Colonic mucosa (tissue), 4 donors: ENCODE measurements at places on chromosomes 3 and 15. TPM values are rescaled to one million over a fixed set of nuclear protein-coding genes. Genes with fewer than 3 reads are reported as not detected.

- H3K4me1 ChIP-seq, result no peaks in the 10 kb centered on the region
- H3K4me3 ChIP-seq, result no peak overlapping the region
- DNase-seq, result no peak
- no peaks in the 10 kb centered on the region for H3K27me3 ChIP-seq
- no peak overlapping the region for H3K27ac ChIP-seq
Observed at GRCh38 chr3:52030714-52031310, 25.6 kb downstream of the DUSP7 start.

- H3K4me3 ChIP-seq, result no peak overlapping the region
- no peaks in the 10 kb centered on the region for H3K4me1 ChIP-seq
- H3K36me3 ChIP-seq, result no peaks in the 10 kb centered on the region
- DNase-seq, result no peak
- no peak overlapping the region for H3K27ac ChIP-seq
Observed at GRCh38 chr3:126526668-126527005, 2.7 kb downstream of the CHST13 start.

Gene FBXL22
- total RNA-seq, result 4.4 TPM

Gene CCR8
- 0.29 TPM for total RNA-seq

Gene SAMD7
- not detected for total RNA-seq

DNA sequence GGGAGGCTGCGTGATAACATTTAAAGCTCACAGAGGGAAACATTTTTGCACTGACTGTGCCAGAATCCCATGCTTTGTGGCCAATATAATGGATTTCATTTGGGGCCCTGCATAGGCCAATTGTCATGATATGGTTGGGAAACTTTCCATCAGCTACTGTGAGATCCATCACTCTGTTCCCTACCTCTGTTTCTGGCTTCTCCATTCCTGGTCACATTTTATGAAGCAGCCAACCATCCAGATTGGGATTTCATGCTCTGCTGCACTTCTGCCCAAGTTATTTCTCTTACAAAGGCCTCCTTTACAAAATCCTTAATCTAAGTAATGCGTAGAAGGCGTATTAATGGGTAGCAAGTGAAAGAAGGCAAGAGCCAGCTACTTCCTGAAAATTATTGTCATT lies 221.1 kb downstream of the LRTM1 start:
- no peak for DNase-seq
- no peaks in the 10 kb centered on the region for H3K36me3 ChIP-seq

GRCh38 chr15:28944286-28944685 lies 58.5 kb downstream of the APBA2 start:
- no peak overlapping the region for H3K4me3 ChIP-seq
- H3K36me3 ChIP-seq, result no peaks in the 10 kb centered on the region
- no peak for DNase-seq
- H3K27me3 ChIP-seq, result no peaks in the 10 kb centered on the region
- no peak overlapping the region for H3K27ac ChIP-seq

Gene SERPINI2
- total RNA-seq, result not detected

- no peak for DNase-seq
- no peaks in the 10 kb centered on the region for H3K4me1 ChIP-seq
- H3K4me3 ChIP-seq, result no peak overlapping the region
- no peaks in the 10 kb centered on the region for H3K27me3 ChIP-seq
- H3K27ac ChIP-seq, result no peak overlapping the region
Observed at GRCh38 chr3:15924914-15925313, 127.1 kb upstream of the ANKRD28 start.

GRCh38 chr3:138297059-138297607 lies 32.5 kb downstream of the NME9 start:
- H3K4me1 ChIP-seq, result no peaks in the 10 kb centered on the region
- H3K36me3 ChIP-seq, result peaks cover 9% of the 10 kb centered on the region
- no peaks in the 10 kb centered on the region for H3K27me3 ChIP-seq

GRCh38 chr15:98599909-98600691 lies 48.2 kb upstream of the IGF1R start:
- H3K36me3 ChIP-seq, result no peaks in the 10 kb centered on the region
- no peak overlapping the region for H3K27ac ChIP-seq
- H3K4me3 ChIP-seq, result peak overlapping the region; percentile 36
- no peaks in the 10 kb centered on the region for H3K27me3 ChIP-seq
- DNase-seq, result peak; percentile 59

GRCh38 chr3:195596765-195597171 lies 13.0 kb upstream of the APOD start:
- no peak overlapping the region for H3K4me3 ChIP-seq
- no peak for DNase-seq
- no peaks in the 10 kb centered on the region for H3K36me3 ChIP-seq
- no peaks in the 10 kb centered on the region for H3K27me3 ChIP-seq
- no peak overlapping the region for H3K27ac ChIP-seq
- H3K4me1 ChIP-seq, result no peaks in the 10 kb centered on the region

GRCh38 chr3:87706176-87706575 lies 352.6 kb downstream of the CGGBP1 start:
- no peak for DNase-seq
- H3K27me3 ChIP-seq, result no peaks in the 10 kb centered on the region
- no peak overlapping the region for H3K4me3 ChIP-seq
- no peak overlapping the region for H3K27ac ChIP-seq
- no peaks in the 10 kb centered on the region for H3K36me3 ChIP-seq

Gene NCKIPSD
- total RNA-seq, result 29.7 TPM

Gene PARP6
- total RNA-seq, result 39.3 TPM

Gene FXR1
- 80.3 TPM for total RNA-seq

GRCh38 chr3:189995129-189995528 lies 125.6 kb downstream of the P3H2 start:
- DNase-seq, result no peak
- no peaks in the 10 kb centered on the region for H3K4me1 ChIP-seq
- no peak overlapping the region for H3K27ac ChIP-seq
- H3K36me3 ChIP-seq, result no peaks in the 10 kb centered on the region

Gene EIF4E3
- 14.5 TPM for total RNA-seq

Gene GPR15
- 5.1 TPM for total RNA-seq
